DMS 273 treated with DMSO at 0.1 percent for 48 hours (cell line): ENCODE measurements at places on chromosomes 2 and 18.

DNA sequence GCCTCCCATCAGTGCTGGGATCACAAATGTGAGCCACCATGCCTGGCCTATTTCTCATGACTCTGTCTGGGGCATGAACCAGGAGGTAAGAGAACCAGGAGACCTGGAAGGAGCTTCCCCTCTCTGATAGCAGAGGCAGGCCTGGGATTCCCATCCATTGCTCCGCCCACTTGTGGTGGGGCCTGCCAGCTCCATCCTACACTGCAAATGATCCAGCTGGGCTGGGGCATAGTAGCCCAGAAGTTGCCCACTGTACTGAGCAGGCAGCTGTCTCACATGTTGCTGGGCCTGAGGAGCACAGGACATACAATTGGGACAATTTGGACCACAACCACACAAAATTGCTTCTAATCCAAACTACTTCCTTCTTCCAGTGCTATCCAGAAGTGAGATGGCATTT lies 91.0 kb downstream of the MARCHF4 start:
- no peak for DNase-seq

DNA sequence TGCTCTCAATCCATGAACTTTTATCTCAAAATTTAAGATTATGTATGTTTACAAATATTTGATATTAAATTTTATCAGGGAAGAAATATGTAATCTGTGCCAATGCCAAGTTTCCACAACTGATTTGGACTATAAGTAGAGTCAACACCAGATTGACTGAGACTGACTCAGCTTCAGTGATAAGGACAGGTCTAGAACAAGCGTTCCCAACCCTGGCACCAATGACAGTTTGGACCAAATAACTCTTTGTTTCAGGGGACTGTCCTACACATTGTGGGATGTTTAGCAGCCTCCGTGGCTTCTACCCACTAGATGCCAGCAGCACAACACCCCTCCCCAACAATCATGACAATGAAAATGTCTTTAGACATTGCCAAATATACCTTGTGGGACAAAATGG lies 165.3 kb downstream of the THADA start:
- no peak for DNase-seq

DNA sequence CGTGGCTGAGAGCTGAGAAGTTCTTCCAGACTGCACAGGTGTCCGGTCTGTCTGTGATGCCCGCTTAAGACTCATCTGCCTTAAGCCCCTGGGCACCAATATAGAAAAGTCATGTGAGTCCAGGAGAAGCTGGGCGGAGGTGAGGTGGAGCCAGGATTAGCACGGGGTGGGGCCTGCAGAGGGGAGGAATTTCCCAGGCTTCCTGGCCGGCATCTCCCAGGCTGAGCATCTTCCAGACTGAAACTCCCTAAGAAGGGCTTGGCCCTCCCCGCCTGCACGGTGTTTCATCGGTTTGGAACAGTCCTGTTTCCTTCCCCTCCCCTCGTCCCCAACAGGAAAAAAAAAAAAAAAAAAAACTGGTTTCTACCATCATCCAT lies 270.3 kb downstream of the ATAD2B start:
- DNase-seq = no peak

GRCh38 chr2:23600346-23600745 lies 215.4 kb downstream of the KLHL29 start:
- DNase-seq = peak; percentile 37

DNA sequence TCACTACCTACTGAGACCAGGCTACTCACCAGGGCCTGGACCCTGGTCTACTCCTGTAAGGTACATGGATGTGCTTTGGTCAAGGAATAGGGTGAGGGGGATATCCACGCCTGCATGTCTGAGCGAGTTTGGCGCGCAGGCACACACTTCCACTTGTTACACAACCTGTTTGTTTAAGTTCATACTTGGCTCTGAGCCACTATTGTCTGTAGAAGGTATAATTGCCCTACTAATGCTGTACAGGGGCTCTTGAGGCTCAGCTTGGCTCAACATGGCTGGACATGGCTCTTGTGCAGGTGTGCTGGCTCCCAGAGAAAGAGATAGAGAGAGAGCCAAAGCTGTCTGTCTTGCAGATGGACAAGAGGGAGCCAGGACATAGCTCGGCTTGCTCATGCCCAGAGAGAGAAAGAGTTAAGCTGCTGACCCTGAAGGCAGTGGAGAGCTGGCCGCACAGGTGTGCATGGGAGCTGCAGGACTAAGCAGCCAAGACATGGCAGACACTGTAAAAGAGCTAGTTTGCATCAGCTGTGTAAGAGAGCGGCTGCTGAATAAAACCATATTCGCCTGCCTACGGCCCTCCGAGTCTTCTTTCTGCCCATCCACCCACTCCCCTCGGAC lies 35.2 kb downstream of the NPPC start:
- DNase-seq = no peak

DNA sequence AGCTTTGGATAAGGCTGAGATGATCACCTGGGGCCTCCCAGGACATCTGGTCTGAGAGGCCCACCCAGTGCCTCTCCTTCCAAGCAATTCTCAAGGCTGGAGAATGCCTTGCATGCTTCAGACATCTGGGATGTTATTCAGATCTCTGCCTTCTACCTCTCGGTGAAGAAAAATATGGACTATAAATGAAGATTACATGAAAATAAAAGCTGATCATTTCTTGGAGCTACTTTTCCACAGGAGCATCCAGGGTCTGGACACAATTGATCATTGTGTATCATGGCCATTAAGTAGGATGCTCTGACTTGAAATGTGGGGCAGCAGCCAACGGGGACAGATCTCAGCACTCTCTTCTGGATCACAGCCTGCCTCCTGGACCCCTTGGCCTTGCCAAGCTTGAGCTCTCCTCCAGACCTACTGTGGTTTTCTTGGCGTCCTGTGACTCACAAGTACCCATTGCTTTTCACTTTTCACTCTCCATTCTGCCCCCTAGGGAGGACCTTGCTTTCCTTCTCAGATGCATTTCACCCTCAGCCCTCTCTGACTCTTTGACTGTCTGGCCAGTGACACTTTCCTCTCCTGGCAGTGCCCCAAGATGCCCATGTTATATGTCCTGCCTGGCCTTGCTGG lies 203.1 kb downstream of the INSIG2 start:
- no peak for DNase-seq

DNA sequence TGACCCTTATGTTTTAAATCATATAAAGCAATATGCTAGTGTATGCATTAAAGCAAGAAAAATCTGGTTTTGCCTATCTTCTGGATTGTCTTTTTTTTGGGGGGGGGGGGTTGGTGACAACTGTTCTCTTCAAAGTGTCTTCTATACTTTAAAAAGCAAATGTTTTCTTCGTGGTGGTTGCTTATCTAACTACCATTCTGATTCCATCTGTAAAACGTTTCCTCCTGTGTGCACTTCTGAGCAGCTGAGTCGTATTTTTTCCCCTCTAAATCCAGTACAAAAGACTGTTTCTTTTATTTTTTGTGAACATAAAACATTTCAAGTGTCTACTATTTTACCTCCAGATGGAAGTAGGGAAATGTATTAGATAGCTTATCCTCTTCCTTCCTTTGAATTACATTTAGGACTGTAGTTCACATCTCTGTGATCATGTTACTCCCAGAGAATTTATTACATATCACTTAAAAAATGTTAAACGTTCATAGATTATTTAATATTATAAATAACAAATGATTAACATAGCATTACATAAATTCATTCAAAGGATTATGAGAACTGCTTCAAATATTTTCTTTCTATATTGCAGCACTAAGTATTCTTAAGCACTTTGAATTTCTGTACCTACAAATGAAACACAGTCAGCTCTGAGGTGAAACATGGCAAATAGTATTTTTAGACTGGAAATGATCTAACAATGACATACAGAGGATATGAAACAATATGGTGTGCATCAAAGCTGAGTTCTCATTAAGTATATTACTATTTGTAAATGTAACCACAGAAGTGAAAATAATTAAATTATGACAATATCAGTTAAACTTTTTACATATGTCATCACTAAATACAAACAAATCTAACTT lies 56.4 kb downstream of the SCN3A start:
- no peak for DNase-seq

GRCh38 chr2:172398440-172398839 lies 28.9 kb upstream of the ITGA6 start:
- DNase-seq = no peak
